ENCODE measurements at places on chromosomes 7 and 10.
A peak's percentile ranks its signal among the peaks of the same experiment; 100 is the strongest.

- DNase-seq = no peak
These were observed 41.9 kb upstream of the DAGLB start for GRCh38 chr7:6489612-6490011.

- no peak for DNase-seq
These were observed 53.7 kb upstream of the SEMA3A start for GRCh38 chr7:84248267-84248666.

DNA sequence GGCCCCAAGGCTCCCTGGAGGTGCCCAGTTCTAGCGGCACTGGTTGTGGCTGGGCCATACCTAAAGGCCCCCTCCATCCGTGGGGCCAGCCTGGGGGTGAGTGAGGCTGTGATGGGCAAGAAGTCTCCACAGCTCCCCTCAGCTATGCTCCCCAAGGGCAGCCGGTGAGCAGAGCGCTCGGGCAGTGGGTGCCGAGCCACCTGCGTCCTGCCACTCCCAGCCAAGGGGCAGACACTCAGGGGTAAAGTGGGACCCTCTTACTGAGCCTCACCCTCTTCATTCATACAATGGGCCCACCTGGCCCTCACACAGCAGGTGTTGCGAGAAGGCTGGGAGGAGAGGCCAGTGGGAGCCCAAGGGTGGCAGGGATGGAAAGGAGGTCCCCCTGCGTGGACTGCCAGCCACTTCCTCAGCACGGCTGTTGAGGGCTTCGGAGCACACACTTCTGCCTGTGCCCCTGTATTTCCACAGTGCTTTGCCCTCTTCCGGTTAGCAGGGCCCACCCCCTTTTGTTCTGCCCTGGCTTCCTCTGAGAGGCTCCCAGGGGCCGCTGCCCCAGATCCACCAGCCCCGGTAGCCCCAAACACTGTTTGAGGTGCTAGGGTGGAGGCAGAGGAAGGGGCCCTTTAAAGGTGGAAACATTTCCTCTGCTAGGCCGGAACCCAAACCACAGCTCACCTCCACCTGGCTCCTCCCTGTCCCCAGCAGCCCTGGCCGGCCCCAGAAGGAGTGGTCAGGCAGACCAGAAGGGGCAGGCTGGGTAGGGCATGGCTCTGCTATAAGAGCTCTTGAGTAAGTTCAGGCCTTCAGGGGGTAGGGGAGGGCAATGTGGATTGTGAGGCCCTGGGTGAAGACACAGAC, 16.4 kb upstream of the C10orf105 start:
- DNase-seq = peak; percentile 32

DNA sequence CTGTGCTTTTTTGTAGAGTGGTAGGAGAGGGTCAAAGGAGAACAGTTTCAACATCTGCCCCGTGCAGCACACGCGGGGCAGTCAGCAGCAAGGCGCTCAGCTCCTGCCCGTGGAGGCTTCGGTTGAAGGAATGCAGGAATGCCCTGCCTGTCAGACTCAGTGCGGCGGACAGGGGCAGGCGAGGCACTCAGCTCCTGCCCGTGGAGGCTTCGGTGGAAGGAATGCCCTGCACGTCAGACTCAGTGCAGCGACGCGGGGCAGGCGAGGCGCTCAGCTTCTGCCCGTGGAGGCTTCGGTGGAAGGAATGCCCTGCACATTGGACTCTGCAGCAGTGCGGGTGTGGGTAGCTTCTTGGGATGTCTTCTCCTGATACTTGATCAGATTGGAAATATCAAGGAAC, 37.0 kb downstream of the PPP2R2D start:
- no peak for DNase-seq
